ENCODE measurements at places on chromosomes 3 and 15.

GRCh38 chr3:70813311-70813710 is 500.9 kb upstream of the MDFIC2 start:
- no peak for ATAC-seq

GRCh38 chr3:184815046-184815930 is 3.3 kb downstream of the VPS8 start:
- peak; percentile 52 for ATAC-seq

- ATAC-seq = no peak
These were observed 460.5 kb downstream of the ZNF385D start for GRCh38 chr3:21290557-21290956.

- ATAC-seq = no peak
These were observed 17.0 kb upstream of the ITGB5 start for GRCh38 chr3:124903896-124904834.

GRCh38 chr15:32828507-32829186 is 110.8 kb downstream of the GREM1 start:
- no peak for ATAC-seq

All from activated CD4-positive, CD25-positive, alpha-beta regulatory T cell treated with anti-CD3 and anti-CD28 coated beads, Interleukin-2, amount 50 U/mL, for 24 hours (primary cell).